ENCODE measurements at places on chromosomes 2 and 18. TPM values are rescaled to one million over a fixed set of nuclear protein-coding genes. Genes with fewer than 3 reads are reported as not detected.

DNA sequence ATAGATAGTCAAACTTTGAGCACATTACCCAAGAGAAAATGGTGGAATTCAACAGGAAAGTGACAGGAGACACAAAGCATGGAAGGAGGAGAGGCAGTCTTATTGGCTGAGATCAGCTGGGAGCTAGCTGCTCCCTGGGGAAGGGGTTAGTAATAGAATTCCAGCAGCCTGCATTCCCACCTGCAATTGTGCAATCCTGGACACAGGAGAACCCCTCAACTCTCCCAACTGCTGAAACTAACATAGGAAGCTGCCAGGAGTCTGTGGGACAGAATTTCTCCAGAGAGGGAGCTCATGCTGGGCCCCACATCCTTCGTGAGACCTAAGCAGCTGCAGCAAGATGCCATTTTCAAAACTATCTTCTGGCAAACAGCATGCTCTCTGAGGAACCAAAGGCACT is 69.8 kb upstream of the ACVR1C start:
- DNase-seq: no peak

SEH1L gene
- polyA plus RNA-seq: 37.3 TPM

MFSD2B gene
- 0.23 TPM for polyA plus RNA-seq

STPG4 gene
- polyA plus RNA-seq: not detected

TIGD1 gene
- 12.5 TPM for polyA plus RNA-seq

DNA sequence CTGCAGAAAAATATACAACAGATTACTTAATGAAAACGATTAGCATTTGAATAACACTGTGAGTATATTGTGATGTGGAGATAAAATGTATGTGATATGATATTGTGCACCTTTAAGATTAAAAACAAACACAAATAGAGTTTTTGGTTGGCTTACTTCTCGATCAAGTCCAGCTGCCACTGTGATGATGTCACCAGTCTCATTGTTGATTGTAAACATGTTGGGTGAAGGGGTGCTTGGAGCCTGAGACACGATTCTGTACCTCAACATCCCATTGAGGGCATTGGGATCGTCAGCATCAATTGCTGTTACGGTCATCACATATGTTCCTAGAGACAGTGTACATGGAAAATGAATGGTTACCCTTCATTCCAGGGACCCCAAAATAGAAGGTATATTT is 174.1 kb downstream of the CDH2 start:
- DNase-seq: no peak

DNA sequence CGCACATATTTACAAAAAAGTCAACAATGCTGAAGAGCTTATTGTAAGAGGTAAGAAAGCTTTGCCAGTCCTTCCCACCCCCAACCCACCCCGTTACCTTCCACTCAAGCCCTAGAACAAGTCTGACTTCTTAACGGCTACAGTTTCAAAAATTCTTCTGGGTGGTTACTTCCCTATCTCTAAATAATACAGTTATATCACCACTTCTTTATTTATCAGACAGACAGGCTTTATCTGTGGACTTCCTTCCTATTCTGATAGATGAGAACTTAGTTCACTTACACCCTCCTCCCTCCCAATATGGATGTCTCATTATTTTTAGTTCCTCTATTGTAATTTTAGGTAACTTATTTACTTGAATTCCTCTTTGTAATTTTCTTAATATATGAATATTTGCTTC is 26.7 kb upstream of the ACTR3 start:
- no peak for DNase-seq

- peak; percentile 78 for DNase-seq
These were observed 6.2 kb upstream of the TMEM87B start for GRCh38 chr2:112048887-112049286.

IL18RAP gene
- polyA plus RNA-seq: 0.61 TPM

DNA sequence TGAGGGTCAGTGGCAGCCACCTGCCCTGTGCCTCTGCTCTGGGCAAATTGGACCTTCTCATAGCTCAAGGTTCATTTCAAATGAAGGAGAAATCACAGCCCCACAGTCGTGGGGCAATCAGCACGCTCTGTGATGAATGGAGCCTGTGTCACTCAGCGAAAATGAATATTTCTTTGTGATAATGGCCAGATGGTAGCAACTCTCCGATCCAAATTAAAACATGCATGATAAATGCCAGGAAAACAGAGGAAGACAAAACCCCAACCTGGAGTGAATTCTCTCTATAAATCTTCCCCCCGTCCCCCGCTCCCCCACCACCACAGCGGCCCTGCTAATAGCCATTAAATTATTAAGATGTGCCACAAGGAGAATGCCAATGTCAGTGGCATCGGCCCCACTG is 258.4 kb downstream of the CELF4 start:
- no peak for DNase-seq

GRCh38 chr2:150388289-150388625 is 99.2 kb downstream of the RND3 start:
- no peak for DNase-seq

- DNase-seq: peak; percentile 33
These were observed 828 bp downstream of the DYNC1I2 start for GRCh38 chr2:171688129-171688465.

- no peak for DNase-seq
These were observed 85.1 kb upstream of the FZD5 start for GRCh38 chr2:207854484-207855440.

MAP2 gene
- polyA plus RNA-seq: 0.27 TPM

GRCh38 chr2:195312662-195313061 is 344.4 kb upstream of the SLC39A10 start:
- peak; percentile 3 for DNase-seq

GRCh38 chr18:39190508-39190907 is 1624.9 kb upstream of the CELF4 start:
- DNase-seq: no peak

- no peak for DNase-seq
These were observed 163.2 kb upstream of the SLC1A4 start for GRCh38 chr2:64825831-64826491.

GRCh38 chr2:15588329-15588919 is 3.2 kb upstream of the DDX1 start:
- DNase-seq: peak; percentile 74

PLEKHH2 gene
- 0.31 TPM for polyA plus RNA-seq

DNA sequence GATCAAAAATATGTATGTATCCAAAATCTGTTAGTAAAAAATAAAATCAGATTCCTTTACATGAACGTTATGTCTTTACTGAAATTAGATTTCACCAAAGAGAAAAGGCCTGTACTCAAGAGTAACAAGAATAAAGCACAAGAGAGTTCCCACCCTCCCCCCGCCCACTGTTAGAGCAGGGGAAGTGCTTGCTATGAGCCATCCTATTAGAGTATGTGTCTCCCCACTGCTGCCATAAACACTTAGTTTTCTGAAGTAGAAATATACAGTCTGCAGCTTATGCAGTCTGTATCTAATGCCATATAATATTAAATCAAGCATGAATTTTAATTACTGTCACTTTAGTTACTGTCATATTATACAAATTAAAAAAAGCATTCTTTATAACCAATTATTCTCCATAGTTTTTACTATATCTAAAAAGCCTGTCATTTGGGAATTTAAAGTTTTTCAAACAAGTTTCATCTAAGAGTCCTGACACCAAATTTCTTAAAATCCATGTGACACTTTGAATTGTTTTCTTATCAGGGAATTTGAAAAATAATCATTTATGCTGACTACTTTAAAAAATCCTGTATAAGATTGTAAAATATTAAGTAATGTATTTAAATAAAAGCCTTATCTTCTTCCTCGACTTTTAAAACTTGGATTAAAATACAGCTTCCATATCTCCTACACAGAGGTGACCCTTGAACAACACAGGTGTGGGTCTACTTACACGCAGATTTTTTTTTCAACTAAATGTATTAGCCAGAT is 51.8 kb upstream of the GPR75 start:
- DNase-seq: no peak

BOLL gene
- 0.21 TPM for polyA plus RNA-seq

GRCh38 chr2:226644399-226644865 is 155.2 kb downstream of the IRS1 start:
- peak; percentile 71 for DNase-seq

DNA sequence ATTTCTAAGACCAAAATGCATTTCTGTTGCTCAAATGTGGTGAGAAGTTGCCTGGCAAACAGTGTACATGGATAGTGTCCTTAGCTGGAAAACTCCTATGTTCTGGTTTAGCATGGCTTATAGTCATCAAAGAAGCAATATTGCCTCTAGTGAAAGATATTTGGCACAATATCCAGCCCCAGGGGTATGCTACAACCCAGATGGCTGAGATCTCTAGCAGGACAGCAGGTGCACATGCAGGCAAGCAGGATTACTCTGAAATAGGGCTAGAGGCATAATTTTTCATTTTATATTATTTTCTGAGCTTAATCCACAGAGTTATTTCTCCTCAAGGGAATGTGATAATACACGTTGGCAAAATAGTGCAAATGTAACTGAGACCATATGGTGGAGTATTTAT is 34.0 kb downstream of the CCDC195 start:
- DNase-seq: no peak

- peak; percentile 67 for DNase-seq
These were observed 18.8 kb upstream of the FN1 start for GRCh38 chr2:215454519-215455246.

GRCh38 chr2:42421157-42421485 is 60.1 kb upstream of the COX7A2L start:
- DNase-seq: no peak

NR4A2 gene
- polyA plus RNA-seq: 0.35 TPM

GRCh38 chr18:38843291-38843690 is 1277.7 kb upstream of the CELF4 start:
- DNase-seq: no peak

TTR gene
- polyA plus RNA-seq: not detected

- DNase-seq: peak; percentile 94
These were observed 82.9 kb downstream of the CRIM1 start for GRCh38 chr2:36438449-36438977.

GRCh38 chr2:149458502-149458901 is 128.1 kb downstream of the LYPD6 start:
- DNase-seq: no peak

GALNT5 gene
- polyA plus RNA-seq: 1.8 TPM

ACMSD gene
- polyA plus RNA-seq: 0.46 TPM

UGT1A8 gene
- polyA plus RNA-seq: not detected

DNA sequence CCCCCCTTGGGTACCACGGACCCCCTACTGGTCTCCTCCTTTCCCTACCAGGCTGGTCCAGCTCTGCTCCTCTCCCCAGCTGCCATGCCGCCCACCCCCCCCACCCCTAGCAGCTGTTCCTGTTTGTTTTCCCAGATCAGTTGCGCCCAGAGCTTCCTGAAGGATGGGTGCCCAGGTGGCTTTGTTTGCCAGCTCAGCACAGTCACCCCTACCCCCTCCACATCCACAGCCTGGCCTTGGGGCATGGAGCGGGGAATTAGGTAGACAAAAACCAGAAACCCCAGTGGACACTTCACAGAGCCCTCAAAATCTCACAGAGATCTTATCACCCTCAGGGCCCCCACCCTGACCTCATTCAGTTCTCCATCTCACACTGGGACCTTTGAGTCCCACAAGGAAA is 3.7 kb upstream of the CRYBA2 start:
- no peak for DNase-seq

DNA sequence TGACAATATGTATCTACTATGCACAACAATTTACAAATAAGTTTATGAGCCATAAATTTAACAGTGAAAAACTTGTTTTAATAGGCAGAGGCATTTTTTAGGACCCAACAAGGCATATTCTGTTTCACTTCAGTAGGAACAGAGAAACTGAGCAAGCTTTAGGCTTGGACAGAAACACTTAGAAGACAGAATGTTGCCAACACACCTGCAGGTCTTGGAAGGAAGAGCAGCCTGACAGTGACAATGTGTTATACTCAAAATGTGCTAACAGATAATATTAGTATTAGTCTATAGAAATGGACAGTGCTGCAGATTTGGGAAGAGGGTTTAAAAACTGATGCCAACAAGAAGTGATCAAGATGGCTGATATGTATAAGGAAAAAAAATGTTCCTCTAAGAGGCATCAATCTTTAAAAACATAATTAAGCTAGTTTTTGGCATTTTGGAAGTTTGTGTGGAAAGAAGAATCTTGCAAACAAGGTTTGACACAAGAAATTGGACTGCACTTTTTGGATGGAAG is 297.1 kb upstream of the FSIP2 start:
- no peak for DNase-seq

GRCh38 chr18:6781796-6782195 is 52.3 kb downstream of the ARHGAP28 start:
- no peak for DNase-seq

- DNase-seq: no peak
These were observed 100.1 kb downstream of the CRACDL start for GRCh38 chr2:98835831-98836385.

CHN1 gene
- 90.2 TPM for polyA plus RNA-seq

NEU4 gene
- 1.6 TPM for polyA plus RNA-seq

PROM2 gene
- 1.4 TPM for polyA plus RNA-seq

DNA sequence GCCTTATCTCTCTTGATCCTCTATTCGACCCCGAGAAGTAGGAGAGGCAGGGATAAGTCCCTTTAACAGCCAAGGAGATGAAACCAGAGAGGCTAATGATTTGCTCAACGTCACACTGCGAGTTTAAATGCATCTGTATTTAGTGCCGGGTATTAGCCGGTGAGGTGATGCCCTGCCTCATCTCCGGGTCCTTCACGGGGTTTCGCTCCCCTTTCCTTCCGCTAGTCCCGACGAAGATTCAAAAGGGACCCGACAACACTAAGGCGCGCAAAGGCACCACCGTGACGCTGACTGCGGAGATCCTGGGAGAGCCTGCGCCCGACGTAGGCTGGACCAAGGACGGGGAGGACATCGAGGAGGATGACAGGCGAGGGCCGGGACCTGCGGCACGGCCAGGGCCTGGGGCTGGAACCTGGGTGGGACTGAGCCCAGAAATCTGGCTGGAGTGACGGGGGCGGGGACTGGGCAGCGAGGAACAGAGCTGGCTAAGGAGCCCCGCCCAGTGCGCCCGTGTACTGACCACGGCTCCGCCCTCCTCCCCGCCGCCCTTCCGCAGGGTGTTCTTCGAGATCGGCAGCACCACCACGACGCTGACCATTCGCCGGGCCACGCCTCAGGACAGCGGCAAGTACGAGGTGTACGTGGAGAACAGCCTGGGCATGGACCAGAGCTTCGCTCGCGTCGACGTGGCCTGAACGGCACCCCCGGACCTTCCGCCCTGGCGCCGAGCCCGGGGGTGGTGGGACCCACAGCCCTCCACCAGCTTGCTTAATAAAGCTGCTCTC is 1.0 kb upstream of the GMPPA start:
- peak; percentile 89 for DNase-seq

GRCh38 chr2:199572571-199572970 is 114.8 kb upstream of the SATB2 start:
- DNase-seq: no peak
